NCI-H187 (cell line): ENCODE measurements at places on chromosomes 13 and 19.
A peak's percentile ranks its signal among the peaks of the same experiment; 100 is the strongest.

DNA sequence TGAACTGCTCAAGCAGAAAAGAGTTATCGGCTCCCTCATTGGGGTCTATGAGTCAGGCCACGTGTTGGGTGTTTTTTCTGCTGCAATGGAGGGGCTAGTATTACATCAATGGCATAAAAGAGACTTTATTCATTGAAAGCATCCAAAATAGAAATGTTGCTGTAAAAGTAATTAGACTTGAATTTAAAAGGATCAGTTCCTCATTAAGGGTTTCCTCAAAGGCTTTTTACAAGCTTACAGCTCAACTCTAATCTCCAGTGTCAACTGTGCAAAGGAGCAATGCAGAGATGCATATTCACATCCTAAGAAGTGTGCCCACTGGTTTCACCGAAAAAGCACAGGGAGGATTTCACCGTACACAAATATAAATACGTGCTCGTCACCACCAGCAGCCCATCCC, 300.3 kb downstream of the FOXO1 start:
- DNase-seq, result no peak

- DNase-seq, result no peak
These were observed 964 bp downstream of the KHSRP start for GRCh38 chr19:6423499-6424194.

- DNase-seq, result no peak
These were observed 3.6 kb upstream of the CD37 start for GRCh38 chr19:49331616-49332055.

DNA sequence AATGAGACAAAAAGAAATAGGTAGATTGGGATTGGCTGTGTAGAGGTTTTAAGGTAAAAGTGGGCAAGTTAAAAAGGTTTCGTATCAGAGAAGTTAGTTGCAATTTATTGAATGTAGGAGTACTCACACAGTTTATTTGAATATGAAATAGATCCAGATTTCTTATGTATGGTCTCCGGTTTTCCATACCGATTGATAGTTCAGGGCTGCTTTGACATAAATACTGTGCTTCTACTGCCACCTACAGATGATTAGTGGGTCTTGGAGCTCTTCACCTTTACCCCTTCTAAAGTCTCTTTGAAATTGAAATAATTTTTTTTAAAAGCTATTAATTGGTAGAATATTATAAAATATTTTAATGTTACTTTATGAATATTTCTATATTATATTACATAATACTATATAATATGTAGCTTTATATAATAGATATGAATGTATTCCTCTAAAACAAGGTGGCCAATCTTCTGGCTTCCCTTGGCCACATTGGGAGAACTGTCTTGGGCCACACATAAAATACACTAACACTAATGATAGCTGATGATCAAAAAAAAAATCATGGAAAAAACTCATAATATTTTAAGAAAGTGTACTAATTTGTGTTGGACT, 7.7 kb upstream of the GPR18 start:
- DNase-seq, result peak; percentile 27

- DNase-seq, result no peak
These were observed 3.8 kb downstream of the MYADM start for GRCh38 chr19:53871454-53871853.

DNA sequence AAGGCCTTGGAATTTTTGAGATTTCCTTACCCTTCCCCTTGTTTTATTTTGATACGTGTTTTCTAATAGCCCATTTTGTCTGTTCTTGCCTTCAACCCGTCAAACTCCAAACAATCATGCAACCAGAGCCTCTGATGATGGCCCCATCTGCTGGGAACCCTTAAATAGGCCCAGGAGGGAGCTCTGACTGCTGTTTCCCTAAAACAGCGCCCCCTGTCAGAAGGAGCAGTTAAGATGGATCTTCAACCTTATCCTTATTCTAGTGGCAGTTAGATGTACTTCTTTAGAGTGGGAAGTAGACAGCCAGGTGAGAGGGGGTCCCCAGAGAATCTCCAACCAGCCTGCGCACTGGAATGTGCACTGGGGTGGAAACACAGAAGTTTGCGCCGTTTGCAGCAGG, 1031.0 kb upstream of the PCDH9 start:
- DNase-seq, result no peak

GRCh38 chr19:17001603-17002183, 24.9 kb downstream of the CPAMD8 start:
- no peak for DNase-seq

DNA sequence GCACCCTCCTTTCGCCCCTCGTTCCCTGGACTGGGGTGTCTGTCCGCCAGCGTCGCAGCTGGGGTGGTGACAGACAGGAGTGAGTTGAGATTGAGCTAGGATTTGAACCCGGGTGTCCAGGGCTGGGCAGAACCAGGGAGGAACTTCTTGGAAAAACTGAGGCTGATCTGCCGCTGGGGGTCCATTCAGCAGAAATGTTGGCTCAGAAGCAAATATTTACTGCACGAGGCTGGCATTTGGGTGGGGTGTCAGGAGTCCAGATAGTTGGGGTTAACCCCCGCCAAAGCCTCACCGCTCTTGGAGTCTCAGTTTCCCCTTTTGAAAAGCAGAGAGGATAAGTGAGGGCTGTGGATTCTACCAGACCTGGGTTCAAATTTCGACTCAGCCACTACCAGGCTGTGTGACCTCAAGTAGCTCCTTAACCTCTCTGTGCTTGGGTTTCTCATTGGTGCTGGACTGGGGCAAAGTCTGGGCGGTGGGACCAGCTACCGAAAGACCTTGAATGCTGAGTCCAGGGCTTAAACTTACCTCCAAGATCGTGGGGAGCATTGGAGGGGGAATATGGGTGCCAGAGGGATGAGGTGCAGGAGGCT, 20.9 kb downstream of the MAST3 start:
- no peak for DNase-seq

DNA sequence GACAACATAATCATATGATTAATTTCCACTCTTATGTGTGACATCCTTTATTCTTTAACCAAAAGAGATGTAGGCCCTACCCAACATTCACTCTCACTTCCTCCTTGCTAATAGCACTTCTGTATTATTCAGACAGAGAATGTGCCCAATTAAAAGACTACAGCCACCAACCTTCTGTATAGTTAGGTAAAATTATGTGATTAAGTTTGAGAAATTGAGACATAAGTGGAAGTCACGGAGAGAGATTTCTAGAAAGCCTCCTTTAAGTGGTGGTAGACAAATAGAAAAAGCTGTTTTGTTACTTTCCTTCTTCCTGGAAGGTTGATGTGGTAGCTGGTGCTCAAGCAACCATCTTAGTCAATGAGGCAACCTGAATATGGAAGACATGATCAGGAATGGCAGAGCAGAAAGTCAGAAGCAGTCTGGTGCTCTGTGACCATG, 14.8 kb downstream of the EPSTI1 start:
- no peak for DNase-seq

DNA sequence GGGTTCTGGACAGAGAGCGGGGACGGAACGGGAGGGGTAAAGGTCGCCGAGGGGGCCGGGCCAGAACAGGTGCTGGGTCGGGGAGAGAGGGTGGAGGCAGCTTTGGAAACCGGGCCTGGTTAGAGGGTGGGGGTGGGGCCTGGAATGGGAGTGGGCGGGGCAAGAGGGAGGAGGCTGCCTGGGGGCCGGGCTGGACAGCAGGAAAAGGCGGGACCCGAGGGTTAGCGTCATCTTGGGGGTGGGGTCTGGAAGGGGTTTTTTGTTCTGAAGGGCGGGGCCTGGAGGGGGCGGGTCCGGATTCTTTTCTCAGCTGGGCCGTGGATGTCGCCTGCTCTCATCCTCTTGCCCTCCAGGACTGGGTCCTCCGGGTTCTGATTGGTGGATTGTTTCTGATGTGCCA, 4.3 kb upstream of the ZNF813 start:
- DNase-seq, result no peak

DNA sequence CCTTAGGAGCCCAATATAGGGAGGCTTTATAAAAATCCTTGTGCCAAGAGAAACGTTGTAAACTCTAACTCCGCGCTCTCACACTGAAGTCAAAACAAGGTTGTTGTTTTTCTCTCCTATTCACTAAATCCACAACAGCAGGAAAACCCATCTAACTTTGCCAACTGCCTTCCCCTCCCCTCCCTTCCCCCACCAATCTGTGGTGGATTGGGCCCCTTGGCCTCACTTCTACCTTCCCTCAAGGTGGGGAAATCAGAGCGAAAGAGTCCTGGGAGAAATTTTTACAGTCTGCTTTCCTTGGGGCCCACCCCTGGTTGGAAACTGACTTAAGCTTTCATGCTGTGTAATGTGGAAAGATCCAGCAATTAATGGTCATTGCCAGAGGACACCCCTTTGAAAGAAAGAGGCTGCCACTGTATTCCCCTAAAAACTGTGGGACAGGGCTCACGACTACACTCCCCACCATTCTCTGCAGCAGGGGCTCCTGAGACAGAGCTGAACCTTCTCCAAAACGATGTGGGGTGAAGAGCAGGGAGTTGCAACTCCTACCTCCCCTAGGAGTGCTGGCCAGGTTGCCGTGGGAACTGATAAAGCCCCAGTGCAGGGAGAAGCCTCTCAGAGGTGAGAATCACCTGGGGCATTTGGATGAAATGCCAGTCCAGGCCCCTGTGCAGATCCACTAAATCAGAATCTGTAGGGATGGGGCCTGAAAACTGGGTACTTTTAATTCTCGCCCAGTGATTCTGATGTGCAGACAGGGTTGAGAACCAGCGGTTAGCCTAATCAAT, 1.1 kb downstream of the DHRS12 start:
- no peak for DNase-seq

- DNase-seq, result no peak
These were observed 1471.7 kb downstream of the UQCRFS1 start for GRCh38 chr19:27741236-27741635.

GRCh38 chr19:34639491-34640085, 37.4 kb downstream of the SCGB2B2 start:
- DNase-seq, result peak; percentile 6

DNA sequence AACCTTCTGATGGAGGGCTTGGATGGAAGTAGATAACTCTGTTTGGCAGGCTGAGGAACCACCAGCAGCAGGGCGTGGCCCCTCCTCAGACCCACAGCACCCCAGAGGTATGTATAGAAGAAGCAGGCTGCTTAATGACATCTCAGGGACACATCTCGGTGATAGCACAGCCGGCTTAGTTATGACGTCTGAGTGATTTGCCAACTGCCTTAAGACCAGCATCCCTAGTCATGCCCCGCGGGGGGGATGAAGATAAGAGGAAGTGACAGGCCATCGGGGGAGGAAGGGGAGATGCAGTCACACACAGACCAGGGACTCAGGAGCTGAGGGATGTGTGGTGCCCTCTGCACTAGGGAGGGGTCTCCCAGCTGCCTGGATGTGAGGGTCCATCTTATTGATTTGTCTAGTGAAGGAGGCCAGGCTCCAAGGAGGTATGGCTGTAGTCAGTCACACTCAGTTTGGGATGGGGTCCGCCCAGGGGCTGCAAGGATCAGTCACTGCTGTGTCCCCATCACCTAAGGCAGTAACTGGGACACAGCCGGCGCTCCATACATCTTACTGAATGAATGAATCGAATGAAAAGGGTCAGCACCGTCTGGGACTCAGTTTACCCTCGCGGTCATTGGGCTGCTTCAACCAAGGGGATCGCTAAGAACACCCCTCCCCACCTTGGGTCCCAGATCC, 19.2 kb upstream of the ERCC1 start:
- DNase-seq, result no peak

DNA sequence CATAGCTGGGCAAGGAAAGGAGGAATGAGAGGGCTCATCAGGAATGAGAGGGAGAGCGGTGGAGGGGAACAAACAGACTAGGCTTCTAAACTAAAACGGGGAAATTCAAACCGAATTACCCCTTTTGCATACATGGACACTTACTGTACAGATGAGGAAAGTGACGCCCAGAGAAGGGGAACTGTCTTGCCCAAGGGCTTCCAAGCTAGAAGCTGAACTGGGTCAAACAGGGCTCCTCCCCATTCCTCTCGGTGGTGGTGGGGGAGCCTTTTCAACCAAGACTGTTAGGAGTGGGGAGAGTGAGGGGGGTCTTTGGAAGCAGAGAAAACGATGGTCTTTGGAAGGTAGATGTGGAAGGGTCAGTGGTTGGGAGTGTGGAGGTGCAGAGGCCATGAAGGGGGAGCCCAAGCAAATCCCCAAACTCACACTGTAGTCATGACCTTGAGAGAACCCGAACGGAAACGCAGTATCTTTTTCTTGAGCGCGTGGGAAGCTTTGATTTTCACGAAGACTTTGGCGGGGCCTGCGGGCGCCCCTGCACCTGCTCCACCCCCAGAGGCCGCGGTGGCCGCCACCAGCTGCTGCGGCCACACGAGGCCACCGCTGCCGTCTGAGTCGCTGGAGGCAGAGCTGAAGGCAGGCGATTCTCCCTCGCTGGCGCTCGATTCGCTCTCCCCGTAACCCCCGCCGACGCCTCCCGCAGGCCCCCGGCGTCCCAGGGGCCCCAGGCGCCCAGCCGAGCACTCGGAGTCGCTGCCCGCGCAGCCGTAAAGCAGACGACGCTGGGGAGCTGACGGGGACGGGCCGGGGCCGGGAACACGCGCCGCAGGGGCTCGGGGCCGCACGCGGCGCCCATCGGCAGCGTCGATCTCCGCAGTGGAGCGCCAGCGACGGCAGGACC, 12.3 kb upstream of the GNG8 start:
- DNase-seq, result no peak

- DNase-seq, result no peak
These were observed 1327.7 kb downstream of the EFNB2 start for GRCh38 chr13:105207572-105208293.

GRCh38 chr13:111790621-111791020, 276.3 kb upstream of the SOX1 start:
- no peak for DNase-seq

DNA sequence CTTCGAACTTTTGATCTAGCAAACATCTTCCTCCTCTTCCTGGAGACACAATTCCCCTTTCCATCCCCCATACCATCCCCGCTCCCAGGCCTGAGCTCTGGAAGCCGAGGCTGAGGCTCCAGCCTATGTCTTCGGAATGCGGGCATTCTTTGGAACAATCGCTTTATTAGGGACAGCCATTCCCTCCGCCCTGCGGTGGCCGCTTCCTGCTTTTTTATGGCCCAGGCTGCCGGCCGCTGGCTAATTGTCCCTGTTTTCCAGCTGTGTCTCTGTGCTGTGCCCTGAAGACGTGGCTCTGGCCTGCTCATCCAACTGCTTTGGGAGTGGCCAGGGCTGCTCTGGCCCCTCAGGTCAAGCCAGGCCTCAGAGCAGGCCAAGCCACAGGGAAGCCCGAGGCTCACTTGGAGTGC, 2.1 kb upstream of the CDX2 start:
- no peak for DNase-seq

DNA sequence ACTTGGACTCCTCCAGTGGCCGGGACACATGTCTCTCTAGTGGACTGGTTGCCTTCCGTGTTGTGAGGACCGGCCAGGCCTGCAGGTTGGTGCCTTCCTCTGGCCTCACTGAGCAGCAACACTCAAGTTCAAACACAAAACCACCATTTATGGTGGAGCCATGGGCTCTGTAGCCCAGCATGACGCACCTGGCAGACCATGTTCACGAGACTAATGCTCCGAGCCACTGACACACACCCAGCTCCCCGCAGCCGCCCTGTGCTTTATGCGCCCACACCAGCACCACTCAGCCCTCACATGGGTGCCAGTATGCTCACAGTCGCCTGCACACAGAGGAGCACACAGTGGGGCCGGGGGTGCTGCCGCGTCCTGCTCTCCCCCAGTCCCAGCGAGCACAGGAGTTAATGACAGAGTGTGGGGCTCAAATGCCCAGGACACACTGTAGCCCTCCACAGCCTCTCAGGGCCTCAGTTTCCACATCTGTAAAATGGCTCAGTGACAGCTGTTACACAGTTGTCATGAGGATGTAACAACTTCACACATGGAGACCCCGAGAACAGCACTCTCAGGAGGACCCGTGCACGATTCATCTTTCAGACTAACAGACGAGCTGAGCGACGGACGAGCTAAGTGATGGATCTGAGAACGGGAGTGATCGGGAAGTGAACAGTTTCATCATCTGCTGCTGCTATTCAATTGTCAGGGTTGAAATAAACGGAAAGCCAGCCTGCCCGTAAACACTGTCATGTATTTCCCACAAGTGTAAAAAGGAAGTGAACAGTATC, 7.8 kb downstream of the GAS6 start:
- DNase-seq, result no peak
